ENCODE measurements at places on chromosomes 3 and 15.
A peak's percentile ranks its signal among the peaks of the same experiment; 100 is the strongest.

DNA sequence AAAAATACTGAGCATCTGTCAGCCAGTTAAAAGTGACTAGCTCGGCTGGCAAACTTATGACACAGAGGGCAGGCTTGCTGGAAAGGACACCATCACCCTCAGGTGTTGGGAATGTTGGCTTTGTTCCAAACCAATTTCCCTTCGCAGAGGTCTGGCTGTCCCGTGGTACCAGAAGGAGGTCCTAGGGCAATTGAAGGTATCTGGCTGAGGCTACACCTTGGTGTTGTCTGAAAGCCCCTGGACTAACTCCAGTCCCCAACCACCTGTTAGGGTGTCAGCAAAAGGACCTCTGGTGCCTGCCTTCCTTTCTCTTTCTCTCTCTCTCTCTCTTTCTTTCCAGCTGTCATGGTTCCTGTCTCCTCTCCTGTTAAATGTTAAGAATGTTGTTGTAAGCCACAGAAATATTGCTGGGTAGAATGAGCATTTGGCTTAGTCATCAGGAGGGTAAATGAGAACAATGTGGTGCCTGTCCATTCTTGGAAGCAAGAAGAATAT lies 12.5 kb downstream of the PRR20G start:
- no peaks in the 10 kb centered on the region for H3K4me1 ChIP-seq
- no peaks in the 10 kb centered on the region for H3K36me3 ChIP-seq
- H3K27me3 ChIP-seq, result no peaks in the 10 kb centered on the region
- H3K4me3 ChIP-seq, result no peak overlapping the region
- peak; percentile 45 for DNase-seq

DNA sequence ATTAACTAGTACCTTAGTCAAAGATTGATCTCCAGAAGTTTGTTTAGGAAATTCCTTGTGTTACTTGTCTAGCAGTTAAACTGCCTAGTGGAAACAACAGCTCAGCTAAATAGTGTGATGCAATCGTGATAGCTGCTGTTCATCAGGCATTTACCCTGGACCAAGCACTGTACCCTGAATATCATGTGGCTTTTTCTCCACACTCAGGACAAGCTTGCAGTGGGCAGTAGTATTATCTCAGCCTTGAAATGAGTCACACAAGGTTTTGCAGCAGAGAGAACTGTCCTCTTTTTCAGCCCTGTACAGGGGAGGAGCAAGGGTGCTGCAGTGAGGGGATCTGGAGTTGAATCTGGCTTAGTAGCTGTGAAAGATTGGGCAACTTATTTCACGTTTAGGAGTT lies 208.4 kb downstream of the TP63 start:
- DNase-seq, result peak; percentile 79
- H3K4me3 ChIP-seq, result no peak overlapping the region
- no peaks in the 10 kb centered on the region for H3K27me3 ChIP-seq
- no peak overlapping the region for H3K27ac ChIP-seq

DNA sequence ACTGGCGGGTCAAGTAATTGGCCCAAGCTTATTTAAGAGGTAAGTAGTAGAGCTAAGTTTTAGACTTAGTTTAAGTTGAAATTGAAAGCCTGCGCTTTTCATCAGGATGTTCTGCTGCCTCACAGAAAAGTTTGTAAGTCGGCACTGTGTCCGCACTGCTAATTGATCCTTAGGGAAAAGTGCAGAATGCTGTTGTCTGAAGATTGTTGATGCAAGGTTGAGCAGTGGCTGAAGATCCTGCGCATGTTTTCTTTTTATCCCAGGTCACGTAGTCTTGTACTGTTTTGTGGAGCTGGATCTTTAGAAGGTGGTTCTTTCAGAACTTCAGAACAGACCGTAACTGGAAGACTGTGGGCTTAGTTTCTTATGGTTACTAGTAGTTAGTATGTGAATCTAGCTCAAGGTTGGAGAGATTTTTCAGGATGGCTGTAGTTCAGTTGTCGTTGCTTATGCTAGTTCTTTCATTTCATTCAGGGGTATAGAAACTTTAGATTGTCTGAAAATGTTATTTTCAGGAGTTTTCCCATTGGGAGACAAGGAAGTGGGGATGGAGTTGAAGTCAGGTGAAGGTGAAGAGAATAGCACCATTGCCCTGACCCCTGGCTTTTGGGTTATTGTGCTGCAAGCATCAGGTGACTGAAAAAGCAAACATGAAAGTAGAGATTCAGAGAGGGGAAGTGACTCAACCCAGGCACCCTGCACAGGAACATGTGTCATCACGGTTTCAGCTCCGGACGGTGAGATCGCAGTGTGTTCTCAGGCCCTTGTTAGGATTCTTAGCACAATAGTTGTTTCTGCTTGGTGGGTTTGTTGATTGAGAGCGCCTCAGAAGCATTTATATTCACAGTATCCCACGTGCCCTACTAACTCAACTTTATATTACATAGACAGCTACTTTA lies 32.8 kb downstream of the AKAP13 start:
- H3K4me1 ChIP-seq, result peaks cover 32% of the 10 kb centered on the region
- H3K4me3 ChIP-seq, result peak overlapping the region; percentile 24
- H3K27me3 ChIP-seq, result no peaks in the 10 kb centered on the region
- peak overlapping the region; percentile 82 for H3K27ac ChIP-seq
- peak; percentile 90 for DNase-seq

GRCh38 chr3:188286087-188286513 lies 132.1 kb downstream of the LPP start:
- DNase-seq, result peak; percentile 100
- no peak overlapping the region for H3K4me3 ChIP-seq
- H3K36me3 ChIP-seq, result peaks cover 4% of the 10 kb centered on the region

- H3K27ac ChIP-seq, result no peak overlapping the region
- DNase-seq, result no peak
- H3K27me3 ChIP-seq, result peaks cover 2% of the 10 kb centered on the region
- no peak overlapping the region for H3K4me3 ChIP-seq
- no peaks in the 10 kb centered on the region for H3K4me1 ChIP-seq
These were observed 92.4 kb upstream of the WNT5A start for GRCh38 chr3:55579496-55579895.

GRCh38 chr15:94584833-94585244 lies 353.5 kb downstream of the MCTP2 start:
- no peaks in the 10 kb centered on the region for H3K4me1 ChIP-seq
- H3K36me3 ChIP-seq, result no peaks in the 10 kb centered on the region
- no peak overlapping the region for H3K4me3 ChIP-seq
- H3K27ac ChIP-seq, result no peak overlapping the region
- peak; percentile 23 for DNase-seq

DNA sequence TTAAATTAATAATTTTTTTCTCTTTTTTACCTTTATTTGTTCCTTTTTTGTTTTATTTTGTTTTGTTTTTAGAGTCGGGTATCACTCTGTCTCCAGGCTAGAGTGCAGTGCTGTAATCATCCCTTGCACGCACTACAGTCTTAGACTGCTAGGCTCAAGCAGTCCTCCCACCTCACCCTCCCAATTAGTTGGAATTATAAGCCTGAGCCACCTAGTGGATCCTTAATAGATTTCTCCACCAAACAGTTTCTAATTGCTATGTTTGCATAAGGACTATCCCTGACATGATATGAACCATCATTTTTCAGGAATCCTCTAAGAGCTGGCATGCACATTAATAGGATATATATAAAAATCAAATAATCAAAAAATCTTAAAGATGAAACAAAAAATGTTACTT lies 993.2 kb downstream of the OTOL1 start:
- H3K4me3 ChIP-seq, result no peak overlapping the region
- H3K36me3 ChIP-seq, result no peaks in the 10 kb centered on the region
- DNase-seq, result peak; percentile 17
- H3K27ac ChIP-seq, result no peak overlapping the region
- H3K4me1 ChIP-seq, result peaks cover 12% of the 10 kb centered on the region
- no peaks in the 10 kb centered on the region for H3K27me3 ChIP-seq

- no peak overlapping the region for H3K27ac ChIP-seq
- no peaks in the 10 kb centered on the region for H3K27me3 ChIP-seq
- peaks cover 40% of the 10 kb centered on the region for H3K36me3 ChIP-seq
- peaks cover 31% of the 10 kb centered on the region for H3K4me1 ChIP-seq
- H3K4me3 ChIP-seq, result no peak overlapping the region
- DNase-seq, result no peak
These were observed 2.5 kb downstream of the NDUFAF3 start for GRCh38 chr3:49024449-49024848.

DNA sequence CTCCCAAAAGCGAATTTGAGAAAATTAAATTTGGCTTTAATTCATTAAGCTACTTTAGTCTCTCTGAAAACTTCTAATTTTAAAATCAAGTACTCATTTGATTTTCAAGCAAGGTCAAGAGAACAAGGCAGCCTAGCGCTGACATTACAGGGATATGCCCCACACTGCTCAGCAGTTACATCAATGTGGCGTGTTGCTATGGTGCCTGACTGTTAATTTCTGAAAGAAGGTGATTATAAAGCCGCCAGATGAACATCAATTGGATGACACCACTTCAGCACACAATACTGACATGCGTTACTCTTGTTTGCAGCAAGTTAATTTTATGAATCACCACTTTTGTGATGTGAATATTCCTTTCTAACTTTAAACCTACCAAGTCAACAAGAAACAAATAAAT lies 284.4 kb downstream of the FOXP1 start:
- H3K27ac ChIP-seq, result no peak overlapping the region
- DNase-seq, result no peak
- no peak overlapping the region for H3K4me3 ChIP-seq
- peaks cover 2% of the 10 kb centered on the region for H3K36me3 ChIP-seq
- H3K4me1 ChIP-seq, result peaks cover 5% of the 10 kb centered on the region
- no peaks in the 10 kb centered on the region for H3K27me3 ChIP-seq

DNA sequence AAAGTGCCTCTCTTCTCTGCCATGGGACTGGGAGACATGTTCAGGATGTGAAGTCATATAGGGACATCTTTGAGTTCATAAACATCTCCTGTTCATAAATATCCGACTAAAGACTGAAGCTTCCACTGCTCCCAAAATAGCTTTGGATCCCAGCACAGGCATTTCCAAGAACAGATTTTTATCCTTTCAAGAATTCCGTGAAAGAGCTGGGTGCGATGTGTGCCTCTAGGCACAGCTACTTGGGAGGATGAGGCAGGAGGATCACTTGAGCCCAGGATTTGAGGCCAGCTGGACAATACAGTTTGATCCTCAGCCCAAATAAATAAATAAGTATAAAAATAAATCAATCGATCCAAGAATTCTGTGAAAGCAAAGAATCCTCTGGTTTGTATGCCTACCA lies 6.7 kb upstream of the ISLR2 start:
- peaks cover 43% of the 10 kb centered on the region for H3K27me3 ChIP-seq
- no peak overlapping the region for H3K4me3 ChIP-seq
- H3K4me1 ChIP-seq, result peaks cover 4% of the 10 kb centered on the region
- DNase-seq, result no peak

GRCh38 chr3:120983841-120984240 lies 75.8 kb downstream of the STXBP5L start:
- no peak overlapping the region for H3K27ac ChIP-seq
- H3K4me1 ChIP-seq, result no peaks in the 10 kb centered on the region
- H3K4me3 ChIP-seq, result no peak overlapping the region
- no peaks in the 10 kb centered on the region for H3K27me3 ChIP-seq

DNA sequence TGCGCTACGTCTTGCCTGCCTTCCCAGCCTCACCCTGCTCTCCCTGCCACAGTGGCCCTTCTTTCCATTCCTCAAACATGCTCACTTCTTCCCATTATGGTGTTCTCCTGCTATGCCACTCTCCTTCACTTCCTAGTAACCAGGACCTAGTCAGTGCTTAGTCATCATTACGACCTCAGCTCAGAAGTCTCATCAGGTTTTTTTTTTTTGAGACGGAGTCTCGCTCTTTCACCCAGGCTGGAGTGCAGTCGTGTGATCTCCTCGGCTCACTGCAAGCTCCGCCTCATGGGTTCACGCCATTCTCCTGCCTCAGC lies 149.5 kb downstream of the GREM1 start:
- H3K36me3 ChIP-seq, result no peaks in the 10 kb centered on the region
- peak; percentile 94 for DNase-seq
- H3K27ac ChIP-seq, result peak overlapping the region; percentile 98
- H3K4me1 ChIP-seq, result peaks cover 31% of the 10 kb centered on the region

- H3K27ac ChIP-seq, result no peak overlapping the region
- no peaks in the 10 kb centered on the region for H3K36me3 ChIP-seq
- H3K4me1 ChIP-seq, result no peaks in the 10 kb centered on the region
- DNase-seq, result no peak
- H3K27me3 ChIP-seq, result no peaks in the 10 kb centered on the region
These were observed 213.1 kb downstream of the OSBPL10 start for GRCh38 chr3:31767920-31768319.

DNA sequence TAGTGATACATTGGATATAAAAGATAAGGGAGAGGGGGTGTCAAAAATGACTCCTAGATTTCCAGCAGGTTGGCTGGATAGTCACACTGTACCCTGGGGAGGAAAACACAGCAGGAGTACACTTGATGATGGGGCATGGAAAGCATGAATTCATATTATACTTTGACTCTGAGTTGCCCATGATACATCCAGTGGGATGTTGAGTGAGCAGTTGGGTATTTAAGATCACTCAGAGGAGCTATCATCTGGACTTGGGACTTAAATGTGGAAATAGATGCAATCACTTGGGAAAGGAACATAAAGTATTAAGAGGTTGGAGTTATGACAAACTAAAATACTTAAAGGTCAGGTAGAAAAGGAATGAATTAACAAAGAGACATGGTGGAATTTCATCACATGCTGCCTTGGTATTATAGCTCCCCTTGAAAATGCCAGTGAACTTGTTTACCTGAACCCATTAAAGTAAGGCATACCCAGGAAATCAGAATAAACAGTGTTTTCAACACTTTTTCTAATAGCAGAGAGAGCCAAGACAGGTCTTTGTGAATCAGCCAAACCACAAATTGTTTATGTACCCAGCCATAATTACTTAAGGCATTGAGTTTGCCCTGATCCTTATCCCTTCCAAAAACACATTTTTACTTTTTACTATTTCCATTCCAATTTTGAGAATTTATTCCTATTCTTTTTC lies 49.9 kb upstream of the ABI3BP start:
- H3K27me3 ChIP-seq, result no peaks in the 10 kb centered on the region
- no peaks in the 10 kb centered on the region for H3K36me3 ChIP-seq
- peaks cover 10% of the 10 kb centered on the region for H3K4me1 ChIP-seq
- H3K4me3 ChIP-seq, result no peak overlapping the region

DNA sequence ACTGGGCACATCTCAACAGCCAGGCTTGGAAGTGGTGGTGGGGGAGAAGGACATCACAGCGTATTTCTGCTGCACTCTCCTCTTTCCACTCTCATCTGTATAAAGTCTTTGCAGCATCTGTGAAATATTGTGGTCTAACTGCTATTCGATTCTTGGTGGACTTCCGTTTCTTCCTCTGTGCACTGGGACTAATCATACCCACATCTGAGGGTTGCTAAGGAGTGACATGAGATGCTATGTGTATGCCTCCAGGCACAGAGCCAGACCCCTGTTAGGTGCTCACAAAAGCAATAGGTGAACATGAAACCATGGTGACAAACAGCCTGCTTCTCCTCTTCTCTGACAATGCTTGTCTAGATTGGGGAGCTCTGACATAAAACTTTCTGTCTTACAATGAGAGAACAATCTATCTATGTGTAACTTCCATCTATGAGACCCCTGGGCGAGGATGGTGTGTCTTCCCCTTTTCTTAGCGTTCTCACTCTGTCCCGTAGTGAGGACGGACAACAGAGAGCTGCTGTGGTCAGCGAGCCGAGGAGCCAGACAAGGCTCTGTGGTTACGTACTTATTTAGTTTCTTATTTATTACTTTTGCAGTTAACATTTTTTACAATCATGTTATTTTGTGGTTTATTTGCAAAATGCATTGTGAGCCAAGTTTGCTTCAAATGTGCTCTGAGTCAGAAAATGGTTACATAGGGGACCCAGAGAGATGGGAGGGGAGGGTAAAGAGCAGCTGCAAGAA lies 196.7 kb upstream of the TPRG1 start:
- H3K4me3 ChIP-seq, result no peak overlapping the region
- H3K27ac ChIP-seq, result no peak overlapping the region
- no peaks in the 10 kb centered on the region for H3K36me3 ChIP-seq
- peaks cover 15% of the 10 kb centered on the region for H3K4me1 ChIP-seq
- peak; percentile 68 for DNase-seq

Measured in astrocyte (in vitro differentiated cells and primary cell).